Hindlimb muscle (tissue), 1 donor: ENCODE measurements at places on chromosomes 7 and 10. TPM values are rescaled to one million over a fixed set of nuclear protein-coding genes. Genes with fewer than 3 reads are reported as not detected.

Gene SEMA3A
- 24.0 TPM for polyA plus RNA-seq

DNA sequence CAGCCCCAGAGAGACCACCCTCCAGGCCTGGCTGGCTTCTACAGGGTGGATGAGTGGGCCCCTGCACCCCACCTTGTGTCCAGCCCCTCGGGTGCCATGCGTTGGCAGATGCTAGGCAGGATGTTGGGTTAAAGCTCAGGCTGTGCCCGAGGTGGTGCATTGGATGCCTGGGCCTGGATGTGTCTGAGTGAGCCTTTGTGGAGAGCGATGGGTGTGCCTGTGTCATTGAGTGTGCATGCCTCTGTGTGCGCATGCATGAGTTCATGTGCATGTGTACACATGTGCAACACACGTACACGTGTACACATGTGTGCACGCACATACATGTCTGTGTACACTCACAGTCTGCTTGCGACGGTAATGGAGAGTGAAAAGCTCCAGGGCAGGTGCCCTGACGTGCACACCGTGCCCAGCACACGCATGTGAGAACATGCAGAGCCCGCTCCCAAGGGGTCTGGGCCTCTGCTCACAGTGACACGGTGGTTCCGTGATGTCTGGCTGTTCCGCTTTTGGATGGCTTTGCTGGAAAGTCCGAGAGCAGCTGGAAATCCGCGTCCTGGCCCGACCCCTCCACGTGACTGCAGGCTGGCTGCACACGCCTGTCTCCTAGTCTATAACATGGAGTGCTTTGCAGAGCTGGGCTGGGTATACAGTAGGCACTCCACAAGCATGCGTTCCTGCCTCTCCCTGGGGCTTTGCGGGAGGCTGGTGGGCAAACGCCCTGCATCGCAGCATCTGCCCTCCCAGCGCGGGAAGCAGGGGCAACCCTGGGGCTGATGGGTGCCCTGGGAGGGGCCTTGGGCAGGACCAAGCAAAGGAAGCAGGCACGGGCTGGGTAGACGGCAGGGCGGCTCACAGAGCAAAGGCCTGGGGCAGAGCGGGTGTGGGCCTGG, 36.9 kb downstream of the ELFN1 start:
- DNase-seq: no peak

GRCh38 chr10:54525816-54526215, 275.2 kb downstream of the PCDH15 start:
- no peak for DNase-seq

DNA sequence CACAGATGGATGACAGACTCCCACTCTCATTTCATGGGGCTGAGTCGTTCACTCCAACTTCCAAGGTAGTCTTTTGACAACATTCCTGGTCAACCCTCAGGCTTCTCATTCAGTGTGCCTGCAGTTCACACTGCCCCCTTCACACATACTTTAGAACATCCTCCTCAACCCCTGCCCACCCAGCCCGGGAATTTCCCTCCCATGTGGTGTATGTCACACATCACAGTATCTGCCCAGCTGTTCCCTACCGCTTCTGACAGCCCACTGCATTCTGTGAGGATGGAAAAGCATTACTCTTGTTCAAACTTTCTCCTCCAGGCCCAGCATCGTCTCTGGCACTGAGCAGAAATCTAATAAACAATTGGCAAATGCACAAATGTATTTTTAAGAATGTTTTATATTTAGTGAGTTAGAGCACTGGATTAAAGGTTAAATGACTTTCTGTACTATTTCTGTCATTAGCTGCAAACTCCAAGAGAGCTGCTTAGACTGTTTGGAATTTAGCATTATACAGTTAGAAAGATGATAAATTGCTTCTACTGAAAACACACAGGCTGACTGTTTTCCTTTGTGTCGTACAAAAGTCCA, 110.4 kb downstream of the SFMBT2 start:
- no peak for DNase-seq

- DNase-seq: no peak
These were observed 176.6 kb downstream of the JCAD start for GRCh38 chr10:29882766-29883165.

GRCh38 chr10:130805635-130806030, 505.9 kb downstream of the TCERG1L start:
- DNase-seq: no peak

- no peak for DNase-seq
These were observed 399.5 kb downstream of the RPS24 start for GRCh38 chr10:78433076-78433595.

DNA sequence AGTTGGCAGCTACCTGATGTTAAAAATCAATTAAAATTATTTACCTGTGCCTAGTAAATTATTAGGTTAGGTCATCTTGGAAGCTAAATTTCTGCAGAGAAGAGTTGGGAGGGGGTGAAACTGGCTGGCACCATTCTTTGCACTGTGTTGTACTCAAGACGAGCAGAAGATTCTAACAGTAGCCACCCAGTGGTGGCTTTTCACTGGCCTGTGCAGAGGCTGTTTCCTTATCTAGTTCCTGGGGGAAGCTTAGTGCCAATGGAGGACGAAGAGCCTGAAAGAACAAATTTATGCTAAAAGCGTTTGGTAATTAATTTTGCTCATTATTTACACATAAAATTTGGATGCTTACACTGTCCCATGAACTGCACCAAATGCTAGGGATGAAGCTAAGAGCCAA, 595.3 kb downstream of the XPNPEP1 start:
- no peak for DNase-seq

GRCh38 chr7:27651702-27652101, 11.0 kb downstream of the HIBADH start:
- DNase-seq: no peak
